ENCODE measurements at places on chromosomes 1 and 21.

DNA sequence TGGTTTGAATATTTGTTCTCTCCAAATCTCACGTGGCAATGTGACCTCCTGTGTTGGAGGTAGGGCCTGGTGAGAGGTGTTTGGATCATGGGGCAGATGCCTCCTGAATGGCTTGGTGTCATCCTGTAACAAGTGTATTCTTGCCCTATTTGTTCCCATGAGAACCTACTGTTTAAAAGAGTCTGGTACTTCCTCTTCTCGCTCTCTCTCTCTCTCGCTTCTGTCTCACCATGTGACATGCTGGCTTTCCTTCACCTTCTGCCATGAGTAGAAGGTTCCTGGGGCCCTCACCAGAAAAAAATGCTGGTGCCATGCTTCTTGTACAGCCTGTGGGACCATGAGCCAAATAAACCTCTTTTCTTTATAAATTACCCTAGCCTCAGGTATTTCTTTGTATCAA lies 8.4 kb upstream of the PAXBP1 start:
- no peak for DNase-seq

GRCh38 chr1:7680955-7681268 lies 90.2 kb upstream of the VAMP3 start:
- DNase-seq, result no peak

- DNase-seq, result no peak
Measured at GRCh38 chr1:170932236-170932635, 3.1 kb upstream of the MROH9 start.

GRCh38 chr1:210293171-210293607 lies 35.5 kb upstream of the HHAT start:
- no peak for DNase-seq

DNA sequence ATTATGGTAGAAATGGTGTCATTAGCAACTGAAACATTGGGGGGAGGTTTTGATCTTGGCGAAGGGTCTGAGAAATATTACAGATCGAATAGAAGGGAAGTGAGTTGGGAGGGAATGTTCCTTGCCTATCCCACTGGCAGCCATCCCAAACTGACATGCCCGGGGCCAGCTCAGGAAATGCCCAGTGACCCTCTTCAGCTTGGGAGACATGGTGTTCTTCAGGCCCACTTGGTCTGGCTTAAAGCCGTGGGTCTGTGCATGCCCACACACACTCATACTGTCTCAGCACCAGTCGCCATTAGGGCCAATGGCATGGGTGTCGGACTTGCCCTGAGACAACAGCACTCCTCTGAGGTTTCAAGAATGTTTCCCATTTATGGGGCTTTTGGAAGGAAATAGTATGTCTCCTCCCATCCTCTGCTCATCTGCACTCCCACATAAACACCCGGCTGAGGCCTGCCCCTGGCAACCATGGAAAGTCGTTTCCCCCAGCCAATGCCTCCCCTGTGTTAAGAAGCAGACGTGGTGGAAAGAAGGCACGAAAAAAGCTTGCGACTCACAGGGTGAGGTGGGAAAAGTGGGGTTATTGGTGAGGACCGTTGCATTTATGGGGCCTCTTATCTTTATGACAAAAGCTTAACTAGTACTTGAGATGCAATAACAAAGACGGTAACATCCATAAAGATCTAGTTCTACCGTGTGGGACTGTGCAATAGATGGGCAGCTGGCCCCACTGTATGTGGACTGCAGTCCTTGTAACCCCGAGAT lies 2.0 kb downstream of the RNF186 start:
- no peak for DNase-seq

GRCh38 chr1:7493711-7494454 lies 277.2 kb upstream of the VAMP3 start:
- DNase-seq, result no peak

GRCh38 chr1:230139741-230140140 lies 72.7 kb downstream of the GALNT2 start:
- DNase-seq, result no peak

DNA sequence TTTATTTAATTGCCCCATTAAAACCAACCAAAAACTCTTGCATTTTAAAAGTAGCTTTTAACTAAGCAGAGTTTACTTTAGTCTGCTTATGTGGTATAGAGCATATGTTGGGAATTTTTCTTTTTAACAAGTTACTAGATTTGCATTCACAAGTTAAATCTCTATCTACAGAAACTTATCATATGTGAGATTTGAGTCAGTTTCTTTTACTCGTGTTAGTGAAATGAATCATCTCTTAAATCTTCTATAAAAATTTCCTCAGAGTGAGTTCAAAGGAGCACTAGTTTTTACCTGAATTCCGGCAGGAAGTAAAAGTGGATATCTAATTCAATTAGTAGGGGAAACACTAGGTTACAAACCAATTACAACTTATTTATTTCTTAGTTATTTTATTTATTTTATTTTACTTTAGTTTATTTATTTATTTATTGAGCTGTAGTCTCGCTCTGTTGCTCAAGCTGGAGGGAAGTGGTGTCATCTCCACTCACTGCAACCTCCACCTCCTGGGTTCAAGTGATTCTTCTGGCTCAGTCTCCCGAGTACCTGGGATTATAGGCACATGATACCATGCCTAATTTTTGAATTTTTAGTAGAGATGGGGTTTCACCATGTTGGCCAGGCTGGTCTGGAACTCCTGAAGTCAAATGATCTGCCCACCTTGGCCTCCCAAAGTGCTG lies 1609.6 kb upstream of the B3GALT2 start:
- DNase-seq, result no peak

GRCh38 chr1:66446261-66447001 lies 87.5 kb upstream of the SGIP1 start:
- DNase-seq, result no peak

GRCh38 chr1:8733484-8733883 lies 84.0 kb downstream of the RERE start:
- DNase-seq, result no peak

- peak; percentile 43 for DNase-seq
Measured at GRCh38 chr1:19643602-19644394, at the start of gene NBL1. NBL1 (plus strand) TSS chr1:19644311; CDS start chr1:19655031, 10,720 bp downstream.

GRCh38 chr1:55826381-55827080 lies 611.4 kb upstream of the USP24 start:
- DNase-seq, result no peak

- no peak for DNase-seq
Measured at GRCh38 chr21:42022091-42022430, 11.9 kb upstream of the ZBTB21 start.

DNA sequence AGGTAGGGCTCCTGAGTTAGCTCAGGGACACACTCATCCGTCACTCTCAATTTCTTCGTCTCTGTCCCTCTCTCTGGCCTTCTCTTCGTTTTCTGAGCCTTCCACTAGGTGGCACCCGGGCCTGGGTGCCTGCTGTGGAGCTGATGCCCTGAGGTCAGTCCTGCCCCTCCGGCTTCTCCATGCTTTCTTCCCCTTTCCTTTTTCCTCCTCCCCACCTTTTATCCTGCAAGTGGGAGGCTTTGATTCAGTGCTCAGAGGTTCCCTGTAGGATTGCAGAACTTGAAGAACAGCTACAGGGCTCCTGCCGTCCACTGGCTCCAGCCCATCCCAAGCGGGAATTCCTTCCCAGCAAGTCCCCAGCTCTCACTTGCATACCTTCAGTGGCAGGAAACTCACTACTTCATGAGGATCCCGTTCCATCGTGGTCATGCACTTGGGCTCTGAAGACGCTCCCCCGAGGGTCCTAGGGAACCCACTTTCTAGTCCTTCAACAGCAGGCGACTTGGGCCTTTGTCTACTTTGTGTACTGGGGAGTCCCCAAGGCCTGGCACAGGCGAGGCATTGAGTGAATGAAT lies 45.6 kb downstream of the SRRM1 start:
- DNase-seq, result peak; percentile 35

DNA sequence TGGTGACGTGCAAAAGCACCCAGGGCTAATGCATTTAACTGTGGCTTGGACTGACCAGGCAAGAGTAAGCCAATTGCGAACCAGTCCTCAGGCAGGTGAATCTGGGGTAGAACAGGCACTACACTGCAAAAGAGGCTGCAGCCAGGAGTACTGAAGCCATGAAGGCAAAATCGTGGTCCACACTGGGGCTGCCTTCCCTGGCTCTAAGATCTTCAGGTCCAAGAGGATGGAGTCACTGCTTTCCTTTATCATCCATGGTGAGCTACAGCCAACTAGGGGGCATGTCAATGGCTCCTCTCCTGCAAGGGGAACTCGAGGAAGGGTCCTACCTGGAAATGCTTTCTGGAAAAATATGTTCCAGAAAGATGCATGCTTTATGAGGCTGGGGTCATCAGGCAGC lies 100.6 kb upstream of the AJAP1 start:
- DNase-seq, result no peak

GRCh38 chr1:3714814-3715213 lies 37.4 kb upstream of the CCDC27 start:
- no peak for DNase-seq

DNA sequence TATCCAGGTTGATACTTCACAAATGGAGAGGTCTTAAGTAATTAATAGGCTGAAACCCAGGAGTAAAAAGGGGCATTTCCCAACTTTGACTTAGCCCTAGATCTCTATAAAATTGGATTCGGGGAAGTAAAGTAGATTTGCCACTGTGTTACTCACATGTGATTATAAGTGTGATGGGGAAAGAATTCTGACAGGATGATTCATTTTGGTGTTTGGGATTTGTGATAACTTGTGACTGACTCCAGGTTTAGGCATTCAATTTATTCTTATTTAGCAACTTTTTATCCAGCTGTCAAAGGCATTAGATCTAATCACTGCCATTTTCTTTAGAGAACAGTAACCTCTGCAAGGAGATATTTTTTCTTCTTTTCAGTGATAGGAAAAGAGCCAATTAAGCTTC lies 175.5 kb downstream of the ASTN1 start:
- no peak for DNase-seq

DNA sequence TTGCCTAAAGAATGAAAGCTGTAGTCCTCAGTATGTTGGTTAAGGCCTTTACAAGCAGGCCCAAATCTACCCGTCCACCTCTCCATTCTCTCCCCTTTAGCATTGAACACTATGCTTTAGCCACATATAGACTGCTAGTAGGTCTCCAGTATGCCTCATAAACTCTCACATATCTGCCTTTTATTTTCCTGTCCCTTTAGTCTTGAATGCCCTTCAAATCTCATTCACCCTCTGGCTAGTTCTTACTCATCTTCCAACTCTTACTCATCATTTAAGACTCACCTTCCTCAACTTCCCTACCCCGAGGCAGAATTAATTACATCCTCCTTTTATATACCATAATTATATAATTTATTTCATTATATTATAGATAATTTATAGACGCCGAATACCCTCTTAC lies 78.7 kb upstream of the TSPAN2 start:
- no peak for DNase-seq

GRCh38 chr1:15543589-15544568 lies 17.2 kb downstream of the DNAJC16 start:
- DNase-seq, result no peak

DNA sequence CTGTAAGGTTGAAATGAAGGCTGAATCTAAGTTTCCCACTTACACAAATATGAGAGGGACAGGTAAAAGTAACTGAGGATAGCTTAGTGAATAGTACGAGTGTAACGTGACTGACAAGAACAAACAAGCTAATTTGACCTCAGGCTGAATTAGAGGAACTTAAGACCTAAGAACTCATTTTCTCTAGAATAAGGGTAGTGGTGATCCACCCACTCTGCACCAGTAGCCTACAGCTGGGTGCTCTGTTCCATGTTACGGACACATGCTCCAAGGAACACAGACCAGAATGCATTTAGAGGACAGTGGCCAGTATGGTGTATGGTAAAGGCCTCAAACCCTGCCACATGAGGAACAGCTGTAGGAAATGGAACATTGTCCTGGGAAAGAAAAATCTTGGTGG lies 14.9 kb upstream of the TMEM9 start:
- no peak for DNase-seq

GRCh38 chr1:32892368-32893197 lies 6.3 kb downstream of the HPCA start:
- no peak for DNase-seq

- DNase-seq, result no peak
Measured at GRCh38 chr1:191343816-191344215, 814.4 kb upstream of the RGS18 start.

DNA sequence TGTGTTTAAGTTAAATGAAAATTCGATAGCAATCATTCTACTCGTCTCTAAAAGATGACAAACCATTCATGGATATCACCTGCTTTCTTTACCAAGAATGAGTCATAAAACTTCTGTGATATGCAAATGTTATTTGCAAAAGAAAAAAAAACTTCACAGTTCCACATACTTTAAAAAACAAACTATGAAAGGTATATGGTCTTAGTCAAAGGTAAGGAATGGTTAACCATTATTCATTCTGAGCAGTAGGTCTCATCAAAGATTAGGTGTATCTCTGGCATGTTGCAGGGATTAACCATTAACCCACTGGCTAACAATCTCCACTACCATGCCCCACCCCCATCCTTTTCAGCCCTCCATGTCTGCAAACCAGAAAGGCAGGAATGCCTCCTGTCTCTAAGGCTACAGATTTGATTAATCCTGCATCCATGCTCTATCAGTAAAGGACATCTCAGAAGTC lies 44.4 kb downstream of the PTPN14 start:
- no peak for DNase-seq

- no peak for DNase-seq
Measured at GRCh38 chr1:54246116-54246721, 46.3 kb downstream of the MRPL37 start.

DNA sequence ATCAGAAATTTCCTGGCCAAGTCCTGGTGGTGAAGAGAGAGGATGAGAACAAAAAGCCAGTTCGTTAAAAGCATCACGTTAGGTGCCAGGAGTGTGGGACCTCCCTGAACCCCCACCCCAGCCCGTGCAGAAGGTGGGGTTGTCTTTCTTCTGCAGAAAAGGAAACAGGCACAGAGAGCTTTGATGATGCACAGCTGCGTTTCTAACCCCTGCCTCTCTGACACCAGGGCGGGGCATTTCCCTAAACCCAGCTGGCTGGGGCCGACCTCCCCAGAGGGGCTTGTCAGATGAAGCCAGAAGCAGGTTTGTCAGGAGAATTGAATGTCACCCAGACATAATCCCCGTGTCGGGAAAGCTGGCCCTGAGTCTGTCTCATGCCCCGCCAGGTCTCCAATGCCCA lies 189.3 kb upstream of the EDN2 start:
- DNase-seq, result no peak
